ENCODE measurements at places on chromosomes 3 and 15.

- DNase-seq: no peak
Measured at GRCh38 chr3:69579306-69580041, 159.8 kb upstream of the MITF start.

DNA sequence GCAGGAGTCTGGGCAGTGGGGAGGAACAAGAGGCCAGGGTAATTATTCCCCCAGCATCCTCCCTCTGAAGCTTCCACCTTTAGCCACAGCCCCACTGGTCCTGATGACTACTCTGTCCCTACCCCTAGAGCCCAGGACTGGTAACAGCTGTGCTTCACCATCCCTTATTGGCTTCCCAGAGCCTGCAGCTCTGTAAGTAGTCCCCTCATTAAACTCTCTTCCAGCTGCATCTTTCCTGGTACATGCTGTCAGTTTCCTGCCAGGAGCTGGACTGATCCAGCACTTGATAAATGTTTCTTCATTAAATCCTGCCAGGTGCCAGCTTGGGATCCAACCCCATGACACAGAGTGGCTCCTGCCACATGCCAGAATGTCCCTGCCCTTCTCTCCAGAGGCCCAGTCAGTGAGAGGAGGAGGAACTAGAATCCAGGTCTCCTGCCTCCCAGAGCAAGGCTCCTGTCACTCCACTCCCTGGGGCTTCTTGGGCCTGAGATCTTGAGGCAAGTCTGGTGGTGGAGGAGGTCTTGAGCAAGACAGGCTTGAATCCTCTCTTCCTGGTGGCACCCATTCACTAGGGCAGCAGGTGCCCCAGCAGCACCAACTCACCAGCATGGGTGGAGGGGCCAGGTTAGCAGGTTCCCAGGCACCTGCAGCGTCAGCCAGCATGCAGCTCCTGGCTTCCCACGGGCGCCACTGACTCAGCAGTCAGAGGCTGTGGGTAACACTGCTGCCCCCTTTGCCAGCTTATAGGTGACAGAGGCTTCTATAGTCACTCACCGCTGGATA lies 27.6 kb downstream of the FBXW12 start:
- DNase-seq: no peak

DNA sequence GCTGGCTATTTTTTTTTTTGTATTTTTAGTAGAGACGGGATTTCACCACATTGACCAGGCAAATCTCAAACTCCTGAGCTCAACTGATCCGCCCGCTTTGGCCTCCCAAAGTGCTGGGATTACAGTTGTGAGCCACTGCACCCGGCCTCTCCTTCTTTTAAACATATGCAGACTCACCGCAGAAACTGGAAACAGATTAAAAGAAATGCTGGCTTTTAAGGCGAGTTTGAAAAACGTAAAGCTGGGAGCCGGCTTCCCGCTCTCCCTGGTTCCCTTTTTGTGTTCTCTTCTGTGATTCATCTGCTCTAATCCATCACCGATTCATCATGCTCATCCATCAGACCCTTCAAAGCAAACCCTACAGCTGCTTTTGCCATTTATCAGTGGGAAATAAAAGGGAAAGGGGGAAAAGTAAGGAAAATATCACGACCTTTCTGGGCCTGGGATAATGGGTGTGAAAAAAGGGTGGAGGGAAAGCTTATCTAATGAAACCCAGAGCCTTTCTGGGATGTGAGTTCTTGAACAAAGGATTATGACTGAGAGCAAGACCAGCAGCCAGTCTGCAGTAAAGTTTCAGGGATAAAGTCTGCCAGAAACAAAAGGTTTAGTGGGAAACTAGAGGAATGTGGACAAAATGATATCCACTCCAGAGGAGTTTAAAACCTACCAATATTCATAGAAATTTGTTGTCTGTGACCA lies 92.3 kb upstream of the LRIG1 start:
- no peak for DNase-seq

GRCh38 chr3:81886081-81886480 lies 124.6 kb upstream of the GBE1 start:
- no peak for DNase-seq

Measured in GOT3 (cell line).